Right forelimb (tissue), 1 donor: ENCODE measurements at places on chromosomes 4 and X.

DNA sequence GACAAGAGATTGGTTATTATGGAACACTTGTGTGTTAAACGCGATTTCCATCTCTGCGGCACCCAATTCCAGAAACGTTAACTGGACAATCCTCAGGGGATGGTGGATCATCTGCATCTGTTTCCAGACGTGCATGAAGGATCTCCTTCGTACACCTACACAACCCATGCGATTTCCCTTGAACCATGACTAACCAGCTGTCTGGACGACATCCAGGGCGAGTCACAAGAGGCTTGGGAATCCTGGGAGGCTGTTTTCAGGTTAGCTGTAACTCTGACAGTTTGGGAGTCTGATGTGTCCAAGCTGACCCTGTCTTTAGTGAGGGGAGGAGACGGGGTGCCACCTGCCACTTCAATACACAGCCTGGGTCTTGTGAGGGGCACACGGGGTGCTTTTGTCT is 84.5 kb downstream of the GATB start:
- DNase-seq, result peak; percentile 34

GRCh38 chr4:132026166-132026565 is 1122.9 kb upstream of the PCDH10 start:
- DNase-seq, result no peak

DNA sequence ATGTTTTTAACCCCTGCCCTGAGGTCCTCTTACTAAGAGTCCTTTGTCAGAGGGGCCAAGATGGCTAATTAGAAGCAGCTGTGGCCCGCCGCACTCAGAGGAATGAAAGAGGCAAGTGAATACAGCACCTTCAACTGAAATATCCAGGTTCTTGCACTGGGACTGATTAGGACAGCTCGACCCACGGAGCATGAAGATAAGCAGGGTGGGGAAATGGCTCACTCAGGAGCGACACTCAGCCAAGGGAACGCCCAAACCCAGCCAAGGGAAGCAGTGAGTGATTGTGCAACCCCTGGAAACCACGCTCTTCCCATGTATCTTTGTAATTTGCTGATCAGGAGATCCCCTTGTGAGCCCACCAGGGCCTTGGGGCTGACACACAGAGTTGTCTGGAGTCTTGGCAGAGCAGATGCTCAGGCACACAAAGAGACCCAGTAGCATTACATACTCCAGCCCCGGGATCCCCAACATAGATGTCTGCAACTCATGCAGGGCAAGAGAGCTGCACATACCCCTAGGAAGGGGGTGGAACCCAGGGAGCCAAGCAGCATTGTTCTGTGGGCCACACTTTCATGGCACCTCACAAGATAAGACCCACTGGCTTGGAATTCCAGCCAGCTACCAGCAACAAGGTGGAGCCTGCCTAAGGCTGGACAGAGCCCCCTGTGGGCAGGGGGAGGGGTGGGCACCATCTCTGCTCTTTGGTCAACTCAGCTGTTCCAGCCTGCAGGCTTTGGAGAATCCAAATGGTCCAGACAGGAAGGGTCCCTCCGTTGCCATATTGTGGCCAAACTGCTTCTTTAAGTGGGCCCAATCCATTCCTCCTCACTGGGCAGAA is 23.3 kb downstream of the F8A3 start:
- DNase-seq, result no peak

DNA sequence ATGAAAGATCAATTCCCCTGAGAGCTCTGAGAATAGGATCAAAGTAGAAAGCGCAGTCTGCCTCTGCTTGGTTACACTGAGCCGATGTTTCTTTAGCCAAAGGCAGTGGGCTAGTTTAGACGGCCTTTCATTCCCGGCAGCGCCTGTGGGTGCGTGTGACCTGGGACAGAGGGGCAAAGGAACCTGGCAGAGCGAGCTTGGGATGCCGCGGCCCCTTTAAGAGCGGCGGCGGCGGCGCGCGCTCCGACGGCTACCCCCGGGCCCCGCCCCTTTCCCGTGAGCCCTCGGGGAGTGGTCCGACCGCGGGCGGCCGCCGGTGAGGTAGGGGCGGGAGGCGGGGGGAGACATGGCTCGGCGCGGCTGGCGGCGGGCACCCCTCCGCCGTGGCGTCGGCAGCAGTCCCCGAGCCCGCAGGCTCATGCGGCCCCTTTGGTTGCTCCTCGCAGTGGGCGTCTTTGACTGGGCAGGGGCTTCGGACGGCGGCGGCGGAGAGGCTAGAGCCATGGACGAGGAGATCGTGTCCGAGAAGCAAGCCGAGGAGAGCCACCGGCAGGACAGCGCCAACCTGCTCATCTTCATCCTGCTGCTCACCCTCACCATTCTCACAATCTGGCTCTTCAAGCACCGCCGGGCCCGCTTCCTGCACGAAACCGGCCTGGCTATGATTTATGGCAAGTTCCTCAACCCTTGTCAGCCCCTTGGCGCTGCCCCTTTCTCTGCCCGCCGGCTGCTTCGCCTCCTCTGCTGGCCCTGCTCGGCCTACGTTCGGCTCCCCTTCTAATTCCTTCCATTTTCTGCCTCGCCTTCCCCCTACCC is at the start of gene SLC9A6:
SLC9A6 (plus strand) TSS at position 279 of the 816 bp plus-strand sequence; CDS start at position 503, 224 bp downstream.
- peak; percentile 75 for DNase-seq

GRCh38 chr4:189787216-189788031 is 153.2 kb upstream of the FRG1 start:
- DNase-seq, result no peak

GRCh38 chr4:101114936-101115372 is 232.4 kb downstream of the PPP3CA start:
- no peak for DNase-seq

GRCh38 chr4:138816875-138817274 is 198.7 kb upstream of the NOCT start:
- DNase-seq, result no peak

- no peak for DNase-seq
Measured at GRCh38 chrX:40988100-40988499, 97.1 kb upstream of the USP9X start.

DNA sequence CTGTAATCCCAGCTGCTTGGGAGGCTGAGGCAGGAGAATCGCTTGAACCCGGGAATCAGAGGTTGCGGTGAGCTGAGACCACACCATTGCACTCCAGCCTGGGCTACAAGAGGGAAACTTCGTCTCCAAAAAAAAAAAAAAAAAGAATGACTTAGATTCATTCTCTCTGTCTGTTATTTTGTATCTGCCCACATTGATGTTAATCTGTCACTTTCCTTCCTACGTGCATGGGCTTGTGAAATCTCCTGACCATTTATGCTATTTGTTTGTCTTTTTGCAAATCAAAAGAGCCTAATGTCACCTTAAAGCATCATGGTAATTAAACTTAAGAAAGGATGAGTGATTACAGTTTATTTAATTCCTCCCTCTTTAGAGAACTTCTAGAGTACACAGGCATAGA is 27.4 kb downstream of the GAB1 start:
- DNase-seq, result no peak

- no peak for DNase-seq
Measured at GRCh38 chr4:11700751-11701226, 272.1 kb upstream of the HS3ST1 start.

- DNase-seq, result no peak
Measured at GRCh38 chr4:31204874-31205273, 484.7 kb downstream of the PCDH7 start.

DNA sequence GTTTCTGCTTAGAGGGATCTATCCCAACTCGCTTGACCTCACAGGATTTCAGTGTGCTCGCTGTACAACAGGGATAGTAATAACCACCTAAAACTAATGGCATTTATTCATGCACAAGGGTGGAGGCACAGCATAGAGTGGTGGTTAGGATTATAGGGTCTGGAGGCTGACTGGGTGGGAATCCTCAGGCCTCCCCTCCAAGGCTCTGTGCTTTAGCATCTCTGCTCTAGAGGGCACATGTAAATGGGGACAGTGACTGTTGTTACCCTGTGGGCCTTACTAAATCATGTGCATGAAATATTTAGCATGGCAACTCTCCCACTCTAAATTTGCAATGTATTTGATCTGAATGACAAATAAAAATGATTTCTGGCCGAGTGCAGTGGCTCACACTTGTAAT is 29.2 kb downstream of the VCX2 start:
- DNase-seq, result no peak

DNA sequence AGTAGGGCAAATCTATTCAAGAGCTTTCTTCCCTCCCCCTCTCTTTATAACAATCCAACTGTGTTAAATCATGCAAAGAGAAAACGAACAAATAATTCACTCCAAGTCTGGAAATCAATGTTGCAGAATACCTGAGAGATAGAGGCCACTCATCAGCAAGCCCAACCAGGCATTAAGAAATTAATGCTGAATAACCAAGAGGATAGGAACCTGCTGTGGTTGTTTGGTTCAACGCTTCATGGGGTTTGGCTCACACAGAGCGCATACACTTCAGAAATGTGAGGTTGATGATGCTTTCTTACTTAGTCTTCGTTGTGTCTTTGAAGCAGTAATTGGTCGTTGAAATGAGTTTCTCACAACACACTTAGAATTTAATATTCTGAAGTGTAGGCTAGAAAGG is 1540.0 kb upstream of the PABPC4L start:
- DNase-seq, result no peak

GRCh38 chrX:153816831-153817690 is 13.3 kb downstream of the PDZD4 start:
- no peak for DNase-seq

DNA sequence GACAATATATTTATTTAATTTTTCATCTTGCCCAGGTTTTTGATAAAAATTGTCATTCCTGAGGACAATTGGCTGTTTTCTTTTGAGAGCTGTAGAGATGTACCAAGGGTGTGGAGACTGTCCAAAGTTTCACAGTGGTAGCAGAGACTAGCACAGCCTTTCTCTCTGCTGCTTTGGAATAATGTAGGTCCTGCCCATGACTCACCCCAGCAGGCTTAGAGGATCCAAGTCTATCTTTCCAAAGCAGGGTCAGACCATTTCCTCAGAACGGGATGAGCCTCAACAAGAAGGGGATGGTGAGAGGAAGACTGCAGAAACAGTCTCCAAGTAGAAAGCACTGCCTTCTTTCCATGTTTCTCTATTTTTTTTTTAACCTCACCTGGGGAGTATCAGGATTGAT is 131.5 kb upstream of the RPL34 start:
- no peak for DNase-seq

GRCh38 chr4:181938631-181939030 is 304.6 kb upstream of the TENM3 start:
- no peak for DNase-seq

- no peak for DNase-seq
Measured at GRCh38 chrX:30904186-30904585, 15.1 kb upstream of the TAB3 start.

DNA sequence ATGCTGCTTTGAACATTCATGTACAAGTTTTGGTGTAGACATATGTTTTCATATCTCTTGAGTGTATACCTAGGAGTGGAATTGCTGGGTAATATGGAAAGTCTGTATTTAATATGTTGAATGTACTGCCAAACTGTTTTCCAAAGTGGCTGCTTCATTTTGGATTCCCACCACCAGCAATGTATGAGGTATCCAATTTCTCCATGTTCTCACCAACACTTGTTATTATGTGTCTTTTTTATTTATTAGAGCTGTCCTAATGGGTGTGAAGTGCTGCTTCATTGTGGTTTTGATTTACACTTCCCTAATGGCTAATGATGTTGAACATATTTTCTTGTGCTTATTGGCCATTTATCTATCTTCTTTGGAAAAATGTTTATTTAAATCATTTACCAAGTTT is 60.4 kb downstream of the BCOR start:
- DNase-seq, result no peak

- DNase-seq, result no peak
Measured at GRCh38 chr4:71095545-71095944, 102.1 kb downstream of the DCK start.

- DNase-seq, result peak; percentile 47
Measured at GRCh38 chr4:104860238-104861123, 286.2 kb upstream of the TET2 start.

GRCh38 chr4:38189445-38189844 is 229.2 kb downstream of the PTTG2 start:
- DNase-seq, result no peak

DNA sequence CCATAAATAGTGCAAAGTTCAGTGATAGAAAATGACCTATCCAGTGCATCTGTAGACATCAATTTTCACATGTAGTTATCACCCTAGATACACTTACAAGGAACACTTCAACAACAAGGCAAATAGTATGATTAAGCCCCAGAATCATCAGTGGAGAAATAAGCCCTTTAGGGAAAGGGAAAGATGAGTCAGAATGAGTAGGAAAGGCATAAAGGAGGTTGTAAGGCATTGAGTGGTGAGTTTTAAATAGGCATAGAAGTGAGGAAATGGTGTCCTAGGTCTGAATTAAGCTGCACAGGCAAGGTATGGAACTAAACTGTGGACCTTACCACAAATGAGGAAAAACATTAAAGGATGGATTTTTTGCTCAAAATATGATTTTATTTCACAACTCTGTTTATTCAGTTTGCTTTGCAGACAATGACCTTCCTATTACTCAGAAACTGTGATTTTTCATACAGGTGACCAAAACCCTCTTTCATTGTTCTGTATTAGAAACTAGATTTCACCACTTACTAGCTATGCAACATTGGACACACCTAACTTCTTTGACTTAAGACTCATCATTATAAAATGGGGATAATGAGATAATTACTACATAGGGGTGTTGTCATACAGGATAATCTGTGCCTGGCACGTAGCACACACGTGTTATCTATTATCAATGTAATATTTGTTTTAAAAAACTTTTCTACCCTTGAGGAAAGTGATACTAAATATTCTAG is 57.0 kb upstream of the MAP9 start:
- no peak for DNase-seq

DNA sequence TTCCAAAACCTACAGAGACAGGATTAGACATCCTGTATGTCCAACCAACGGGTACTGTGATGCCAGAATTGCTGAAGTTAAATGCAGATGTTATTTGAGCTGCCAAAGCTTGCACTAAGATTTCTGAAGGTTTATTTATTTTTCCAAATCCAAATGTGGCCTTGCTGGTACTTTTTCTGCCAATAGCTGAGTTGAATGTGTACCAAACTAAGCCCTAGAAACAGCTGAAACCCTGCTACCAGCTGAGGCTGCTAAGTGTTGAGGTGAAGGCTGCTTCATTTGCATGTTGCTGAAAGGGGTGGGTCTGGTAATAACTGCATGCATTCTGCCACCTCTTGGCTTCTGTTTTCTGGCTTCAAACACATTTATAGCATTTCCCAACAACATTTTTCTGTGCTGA is 366.5 kb downstream of the FAT4 start:
- DNase-seq, result no peak

DNA sequence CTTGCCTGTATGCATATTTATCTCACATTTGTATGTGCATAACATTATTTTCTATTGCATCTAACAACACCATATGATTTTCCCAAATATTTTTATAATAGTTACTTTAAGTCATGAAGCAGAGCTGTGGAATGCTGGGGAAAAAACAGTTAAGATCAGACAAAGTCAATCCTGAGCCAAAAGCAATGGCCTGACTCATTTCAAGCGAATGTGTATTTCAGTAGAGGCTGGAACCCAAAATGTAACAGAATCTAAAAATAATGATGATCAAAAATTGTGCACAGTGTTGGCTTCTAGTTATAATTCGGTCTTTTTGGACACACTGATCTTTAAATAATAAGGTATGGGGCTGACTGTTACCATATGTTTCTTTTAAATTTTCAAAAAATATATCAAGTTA is 516.2 kb upstream of the ADGRL3 start:
- DNase-seq, result no peak
